ENCODE measurements at places on chromosomes 2 and 18.
A peak's percentile ranks its signal among the peaks of the same experiment; 100 is the strongest.

GRCh38 chr2:240450532-240451107 is 15.2 kb downstream of the GPC1 start:
- no peak for DNase-seq

- no peak for DNase-seq
Observed at GRCh38 chr2:169670215-169670651, 24.0 kb downstream of the CFAP210 start.

GRCh38 chr2:25251422-25252273 is 83.3 kb upstream of the POMC start:
- peak; percentile 61 for DNase-seq

DNA sequence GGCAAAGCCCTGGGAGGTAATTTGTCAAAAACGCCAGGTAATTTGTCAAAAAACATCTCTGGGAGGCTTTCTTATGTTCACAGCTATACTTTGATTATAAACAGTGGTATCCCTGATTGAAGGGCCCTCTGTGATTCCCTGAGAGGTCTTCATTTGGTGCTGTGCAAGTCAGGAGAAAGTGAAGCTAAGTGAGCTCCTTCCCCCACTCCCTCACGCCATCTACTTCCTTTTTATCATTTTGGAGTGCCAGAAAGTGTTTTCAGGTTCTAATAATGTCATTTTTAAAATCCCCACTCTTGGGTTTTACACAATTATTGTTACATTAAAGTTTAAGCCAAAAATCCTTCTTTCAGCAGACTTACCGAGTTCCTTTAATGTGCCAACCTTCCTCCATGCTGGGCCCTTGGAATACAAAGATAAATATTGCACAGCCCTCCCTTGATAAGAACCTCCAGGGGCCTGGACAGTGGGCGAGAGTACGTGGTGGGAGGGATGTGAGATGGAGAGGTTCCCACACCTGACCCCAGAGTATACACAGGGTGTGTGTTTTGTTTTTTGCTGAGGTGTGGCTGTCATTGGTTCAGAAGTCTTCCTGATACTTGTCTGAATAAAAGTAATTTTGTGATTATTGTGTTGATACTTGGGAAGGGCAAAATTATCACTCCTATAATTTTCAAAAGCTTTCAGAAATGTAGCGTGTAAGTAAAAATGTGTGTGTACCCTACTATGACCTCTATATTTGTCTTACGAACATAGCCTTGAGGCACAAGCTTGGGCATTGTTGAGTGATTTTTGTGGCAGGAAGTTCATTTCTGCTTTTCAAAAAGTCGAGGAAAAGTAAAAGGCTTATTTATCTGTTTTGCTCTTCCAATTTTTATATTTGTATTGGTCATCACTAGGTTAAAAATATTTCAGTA is 8.2 kb downstream of the MAPRE2 start:
- no peak for DNase-seq

DNA sequence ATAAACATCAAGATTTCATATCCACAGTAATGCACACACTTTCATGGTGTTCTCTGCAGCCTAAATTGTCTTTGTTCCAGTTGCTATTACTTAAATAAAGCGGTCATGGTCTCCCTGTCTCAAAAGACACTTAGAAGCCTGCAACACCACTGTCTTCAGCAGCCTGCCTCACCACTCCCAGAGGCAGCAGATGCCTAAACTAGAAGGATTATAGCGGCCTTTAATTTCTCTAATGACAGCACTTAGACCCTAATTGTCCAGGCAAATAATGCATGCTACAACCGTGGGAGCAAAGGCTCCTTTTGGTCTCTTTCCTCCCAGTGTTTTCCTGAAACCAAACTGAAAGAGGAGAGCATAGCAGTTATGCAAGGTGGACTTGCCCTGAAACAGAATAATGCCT is 248.8 kb upstream of the SLC39A10 start:
- DNase-seq = no peak

DNA sequence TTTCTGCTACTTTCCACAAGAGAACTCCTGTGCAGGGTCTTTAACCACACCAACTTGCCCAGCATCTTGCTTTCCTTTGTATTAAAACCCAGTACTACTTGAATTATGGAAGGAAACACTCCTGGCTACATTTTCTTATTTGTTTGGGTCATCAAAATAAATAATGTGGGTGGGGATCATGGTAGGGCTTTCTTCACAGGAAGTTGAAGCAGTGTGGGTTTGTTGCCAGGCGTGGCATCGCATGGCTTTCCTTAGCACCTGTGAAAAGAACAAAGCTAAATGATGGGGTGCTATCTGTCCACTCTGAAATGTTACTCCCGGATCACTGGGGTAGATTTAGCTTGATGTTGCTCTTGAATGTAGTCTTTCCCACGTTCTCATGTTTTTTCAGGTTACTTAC is 18.7 kb downstream of the ARHGAP25 start:
- no peak for DNase-seq

DNA sequence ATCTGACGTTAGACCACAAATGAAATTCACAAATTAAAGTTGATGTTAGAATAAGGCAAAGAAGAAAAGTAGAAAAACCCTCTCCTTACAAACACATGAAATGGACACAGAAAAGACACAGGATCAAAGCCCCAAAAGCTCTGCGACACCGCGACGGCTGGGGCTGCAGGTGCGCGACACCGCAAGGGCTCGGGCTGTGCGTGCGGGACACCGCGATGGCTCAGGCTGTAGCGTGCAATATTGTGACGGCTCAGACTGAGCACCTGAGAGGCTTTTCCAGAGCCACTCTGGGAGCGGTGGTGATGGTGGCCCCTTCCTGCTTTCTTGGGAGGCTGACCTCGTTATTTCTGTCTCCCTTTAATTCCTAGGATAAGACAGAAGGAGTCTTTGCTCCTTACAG is 256.9 kb downstream of the TWIST2 start:
- DNase-seq = no peak

- no peak for DNase-seq
Observed at GRCh38 chr2:56450047-56450446, 266.3 kb downstream of the CCDC85A start.

Measured in activated T-cell treated with anti-CD3 and anti-CD28 coated beads, Interleukin-2, amount 50 U/mL, for 1 hour (primary cell).